Fibroblast of upper back skin (primary cell): ENCODE measurements at places on chromosomes 11 and 22.
A peak's percentile ranks its signal among the peaks of the same experiment; 100 is the strongest.

DNA sequence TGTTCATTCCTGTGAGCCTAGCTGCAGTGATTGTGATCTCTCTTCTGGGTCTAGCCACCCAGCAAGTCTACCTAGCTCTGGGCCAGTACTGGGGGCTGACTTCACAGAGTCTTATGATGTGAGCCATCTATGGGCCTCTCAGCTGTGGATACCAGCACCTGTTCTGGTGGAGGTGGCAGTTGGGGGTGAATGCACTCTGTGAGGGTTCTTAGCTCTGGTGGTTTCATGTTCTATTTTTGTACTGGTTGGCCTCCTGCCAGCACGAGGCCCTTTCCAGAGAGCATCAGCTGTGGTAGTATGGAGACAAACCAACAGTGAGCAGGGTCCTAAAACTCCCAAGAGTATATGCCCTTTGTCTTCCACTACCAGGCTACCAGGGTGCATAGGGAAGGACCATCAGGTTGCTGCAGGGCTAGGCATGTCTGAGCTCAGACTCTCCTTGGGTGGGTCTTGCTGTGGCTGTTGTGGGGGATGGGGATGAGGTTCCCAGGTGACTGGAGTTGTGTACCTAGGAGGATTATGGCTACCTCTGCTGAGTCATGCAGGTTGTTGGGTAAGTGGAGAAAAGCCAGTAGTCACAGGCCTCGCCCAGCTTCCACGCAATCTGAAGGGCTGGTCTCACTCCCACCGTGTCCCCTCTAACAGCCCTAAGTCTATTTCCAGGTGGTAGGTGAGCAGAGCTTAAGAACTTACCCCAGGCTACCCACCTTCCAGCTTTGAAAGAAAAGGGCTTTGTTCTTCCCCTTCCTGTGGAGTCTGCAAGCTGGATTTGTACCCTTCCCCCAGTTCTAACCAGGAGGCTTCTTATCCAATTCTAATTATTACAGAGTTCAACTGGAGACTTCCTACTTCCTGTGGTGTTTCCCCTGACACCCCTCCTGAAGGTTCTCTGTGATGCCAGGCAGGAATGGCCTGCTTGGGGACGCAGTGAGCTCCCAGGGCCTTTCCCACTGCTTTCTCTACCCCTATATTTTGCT, 250.7 kb downstream of the LUZP2 start:
- DNase-seq: no peak

DNA sequence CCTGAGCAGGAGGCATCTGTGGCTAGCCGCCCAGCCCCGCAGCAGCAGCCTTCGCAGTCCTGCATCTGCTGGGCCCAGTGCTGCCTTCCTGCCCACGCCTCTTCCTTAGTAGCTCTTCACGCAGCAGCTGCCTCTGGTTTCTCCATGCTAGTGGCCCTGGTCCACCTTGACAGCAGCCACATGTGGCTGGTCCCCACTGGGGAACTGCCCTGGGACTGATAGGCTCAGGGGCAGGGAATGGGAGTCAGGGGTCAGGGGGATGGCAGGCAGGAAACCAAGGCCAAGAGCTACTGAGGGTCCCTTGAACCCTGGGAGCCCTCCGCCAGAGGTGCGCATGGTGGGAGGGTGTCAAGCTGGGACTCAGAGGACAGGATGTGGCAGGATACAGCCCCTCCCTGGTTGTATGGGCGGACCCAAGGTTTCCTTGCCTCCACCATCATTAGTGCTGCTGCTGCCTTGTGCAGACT, 99.4 kb upstream of the PITPNB start:
- DNase-seq: no peak

- DNase-seq: no peak
These were observed 151.5 kb upstream of the RASSF10 start for GRCh38 chr11:12857572-12857971.

DNA sequence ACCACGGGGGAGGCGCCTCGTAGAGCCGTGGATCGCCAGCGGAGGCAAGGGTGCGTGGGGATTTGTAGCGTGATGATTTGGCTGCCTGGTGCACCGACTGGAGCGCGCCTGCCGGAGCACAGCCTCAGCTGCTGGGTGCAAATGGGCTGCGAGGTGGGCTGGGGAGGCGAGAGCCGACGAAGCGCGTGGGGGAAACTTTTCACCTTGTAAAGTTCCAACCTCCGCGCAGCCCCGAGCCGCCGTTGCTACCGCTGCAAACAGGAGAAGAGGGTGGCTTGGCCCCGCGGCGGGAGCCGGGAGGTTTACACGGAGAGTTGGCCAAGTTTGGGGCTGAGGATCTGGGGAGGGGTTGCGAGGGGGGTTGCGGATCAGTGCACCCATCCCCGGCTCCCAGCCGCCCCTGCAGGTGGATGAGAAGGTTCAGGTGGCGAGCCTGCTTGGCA, 528 bp downstream of the FAT3 start:
- no peak for DNase-seq

GRCh38 chr11:8213376-8213775, 44.6 kb upstream of the RIC3 start:
- no peak for DNase-seq

- DNase-seq: peak; percentile 80
These were observed 14.8 kb downstream of the PLAAT3 start for GRCh38 chr11:63599211-63600122.

GRCh38 chr11:15773476-15774387, 582.6 kb downstream of the SOX6 start:
- DNase-seq: no peak

DNA sequence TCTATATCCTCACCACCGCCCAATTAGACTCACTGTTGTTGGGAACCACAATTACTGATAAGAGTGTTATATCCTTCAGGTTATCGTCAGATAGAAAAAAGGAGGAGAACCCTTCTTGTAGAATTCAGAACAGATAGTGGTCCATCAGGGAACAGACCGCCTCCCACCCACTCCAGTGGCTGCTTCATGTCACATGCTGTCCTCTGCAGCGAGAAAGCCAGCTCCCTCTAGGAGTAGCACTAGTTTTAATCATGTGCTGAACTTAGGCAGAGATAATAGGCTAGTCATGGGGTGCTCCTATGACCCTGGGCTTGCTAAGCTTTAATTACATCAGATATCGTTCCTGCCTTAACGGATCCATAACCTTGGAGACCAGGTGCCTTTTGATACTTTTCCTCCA, 51.5 kb upstream of the RAB1B start:
- no peak for DNase-seq

- no peak for DNase-seq
These were observed 64.6 kb downstream of the AMOTL1 start for GRCh38 chr11:94832604-94833235.

DNA sequence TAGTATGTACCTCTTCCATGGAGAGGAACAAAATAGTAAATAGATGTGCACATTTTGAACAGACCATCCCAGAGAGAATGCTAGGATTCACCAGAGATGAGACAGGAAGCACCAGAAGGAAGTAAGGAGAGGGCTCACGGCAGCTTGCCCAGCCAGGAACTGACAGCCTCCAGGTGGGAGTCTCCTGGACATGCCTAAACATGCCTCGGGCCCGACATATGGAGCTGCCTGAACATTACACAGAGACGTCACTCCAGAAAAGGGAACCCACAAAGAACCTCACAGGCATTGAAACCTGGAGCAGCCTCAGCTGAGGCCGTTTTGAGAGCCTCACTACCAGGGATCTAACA, 67.4 kb downstream of the BRD1 start:
- no peak for DNase-seq

GRCh38 chr11:2264366-2265053, 5.9 kb downstream of the ASCL2 start:
- no peak for DNase-seq

DNA sequence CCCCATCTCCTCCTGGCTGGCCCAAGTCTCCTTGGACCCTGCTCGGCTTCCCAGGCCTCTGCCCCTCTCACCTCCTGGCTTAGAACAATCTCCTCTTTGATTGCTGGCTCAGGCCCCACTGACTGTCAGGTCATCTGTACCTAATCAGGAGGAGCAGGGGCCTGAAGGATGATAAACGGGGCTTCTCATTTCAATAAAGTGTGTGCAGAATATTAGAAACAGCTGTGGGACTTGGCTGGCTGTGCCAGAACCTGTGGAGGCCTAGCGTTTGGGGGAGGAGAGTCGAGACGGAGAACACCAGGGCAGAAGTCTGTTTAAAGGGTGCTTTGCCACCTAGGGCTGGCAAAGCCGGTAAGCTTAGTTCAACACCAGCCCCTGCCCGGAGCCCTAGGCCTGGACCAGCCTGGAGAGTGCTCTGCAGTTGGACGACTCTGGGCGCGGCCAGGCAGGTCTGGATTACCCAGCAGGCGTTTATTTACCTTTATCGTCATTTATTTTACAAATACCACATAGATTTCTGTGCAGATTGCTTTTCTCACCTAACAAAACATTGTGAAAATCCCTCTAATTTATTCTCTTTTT, 10.1 kb upstream of the VSIG10L2 start:
- DNase-seq: peak; percentile 75

- DNase-seq: no peak
These were observed 136.0 kb upstream of the SORL1-AS1 start for GRCh38 chr11:121588747-121589146.

DNA sequence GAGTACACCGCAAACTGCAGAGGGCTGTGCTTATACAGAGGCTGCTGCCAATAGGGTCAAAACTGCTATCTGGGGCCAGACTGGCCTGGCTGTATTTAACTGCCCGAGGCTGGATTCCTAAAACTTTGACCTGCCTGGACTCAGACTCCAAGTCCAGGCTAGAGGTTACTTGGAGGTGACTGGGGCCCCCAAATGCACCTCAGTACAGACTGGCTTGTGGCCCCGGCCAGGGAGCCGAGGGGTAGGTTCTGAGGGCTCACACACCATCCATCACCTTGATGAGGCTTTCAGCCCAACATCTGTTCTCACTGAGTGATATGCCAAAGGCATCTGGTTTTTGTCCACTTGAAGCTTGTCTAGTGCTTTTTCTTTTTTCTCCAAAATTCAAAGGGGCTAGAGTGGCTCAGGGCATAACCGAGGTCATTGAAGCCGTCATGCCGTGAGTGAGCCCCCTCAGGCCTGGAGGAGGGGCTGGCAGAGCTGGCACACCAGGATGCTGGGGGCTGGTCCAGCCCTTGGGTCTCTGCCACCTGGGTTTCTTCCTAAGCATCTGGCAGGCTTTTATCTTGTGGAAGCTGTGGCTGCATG, 52.4 kb upstream of the TTLL12 start:
- no peak for DNase-seq

- no peak for DNase-seq
These were observed 5.8 kb upstream of the UBQLNL start for GRCh38 chr11:5522308-5522707.
